T1000 (cell line): ENCODE measurements at places on chromosomes 2 and 18.

DNA sequence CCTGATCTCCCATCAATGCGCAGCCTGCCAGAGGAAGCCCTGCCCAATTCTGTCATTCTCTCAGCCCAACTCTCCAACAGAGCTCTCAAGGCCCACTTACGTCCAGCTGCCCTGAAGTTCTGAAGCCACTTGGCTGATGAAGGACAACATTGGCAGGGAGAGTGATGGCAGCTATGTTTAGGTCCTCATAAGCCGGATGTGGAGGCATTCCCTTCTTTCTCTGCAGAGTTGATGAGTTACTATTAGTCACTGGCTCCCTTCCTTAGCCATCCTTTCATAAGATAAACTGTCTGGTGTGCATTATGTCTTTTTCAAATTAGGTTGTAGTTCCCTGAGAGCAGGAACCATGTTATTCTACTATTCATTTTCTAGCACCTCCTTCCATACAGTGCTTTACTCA lies 22.5 kb upstream of the TACR1 start:
- DNase-seq = no peak

DNA sequence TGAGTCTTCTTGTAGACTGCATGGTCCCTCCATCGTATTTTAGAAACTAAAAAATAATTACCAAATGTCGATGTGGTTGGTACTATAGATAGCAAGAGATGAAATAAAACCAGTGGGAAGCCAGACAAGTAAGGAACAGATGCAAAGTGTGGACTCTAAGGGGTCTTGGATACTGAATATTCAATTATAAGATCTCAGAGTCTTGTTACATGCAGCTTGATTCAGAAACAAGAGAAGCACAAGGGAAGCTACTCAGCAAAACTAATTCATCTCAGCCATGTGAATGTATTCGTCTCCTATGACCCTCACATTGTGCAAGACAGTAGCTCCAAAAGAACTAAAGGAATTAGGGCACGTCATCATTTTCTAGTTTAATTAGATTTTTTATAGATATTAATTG lies 80.9 kb downstream of the CDH20 start:
- no peak for DNase-seq

DNA sequence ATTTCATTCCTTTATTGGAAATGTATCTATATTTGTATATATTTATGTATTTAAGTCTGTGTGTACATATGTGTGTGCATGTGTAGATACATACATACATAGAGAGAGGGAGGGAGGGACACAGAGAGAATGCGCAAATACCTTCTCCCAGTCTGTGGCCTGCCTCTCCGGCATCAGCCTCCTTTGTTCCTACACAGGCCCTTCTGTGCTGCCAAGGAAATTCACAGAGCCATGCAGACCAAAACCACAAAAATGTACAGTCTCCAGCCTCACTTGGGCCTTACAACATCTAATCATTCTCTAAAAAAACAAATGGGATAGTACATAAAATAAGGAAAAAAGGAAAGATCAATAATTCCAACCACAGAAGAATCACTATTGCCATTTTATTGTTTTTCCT lies 8.8 kb upstream of the CRACDL start:
- no peak for DNase-seq

DNA sequence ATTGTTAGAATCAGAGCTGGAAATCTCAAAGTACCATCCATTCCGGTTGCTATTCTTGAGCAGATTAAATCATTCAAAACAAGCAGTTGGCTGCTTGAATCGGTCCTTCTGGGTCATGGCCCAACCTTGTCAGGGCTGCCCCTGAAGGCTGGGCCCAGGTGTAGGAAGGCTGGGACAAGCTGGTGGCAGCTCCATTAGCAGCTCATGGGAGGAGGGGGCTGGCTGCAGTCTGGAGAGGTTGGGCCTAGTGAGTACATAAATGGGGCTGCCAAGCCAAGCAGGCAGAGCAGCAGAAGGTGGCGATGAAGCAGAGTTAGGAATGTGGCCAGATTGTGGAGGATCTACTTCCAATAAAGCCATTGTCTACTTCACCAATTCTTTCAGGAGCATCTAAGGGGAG lies 81.4 kb downstream of the ADCYAP1 start:
- no peak for DNase-seq

DNA sequence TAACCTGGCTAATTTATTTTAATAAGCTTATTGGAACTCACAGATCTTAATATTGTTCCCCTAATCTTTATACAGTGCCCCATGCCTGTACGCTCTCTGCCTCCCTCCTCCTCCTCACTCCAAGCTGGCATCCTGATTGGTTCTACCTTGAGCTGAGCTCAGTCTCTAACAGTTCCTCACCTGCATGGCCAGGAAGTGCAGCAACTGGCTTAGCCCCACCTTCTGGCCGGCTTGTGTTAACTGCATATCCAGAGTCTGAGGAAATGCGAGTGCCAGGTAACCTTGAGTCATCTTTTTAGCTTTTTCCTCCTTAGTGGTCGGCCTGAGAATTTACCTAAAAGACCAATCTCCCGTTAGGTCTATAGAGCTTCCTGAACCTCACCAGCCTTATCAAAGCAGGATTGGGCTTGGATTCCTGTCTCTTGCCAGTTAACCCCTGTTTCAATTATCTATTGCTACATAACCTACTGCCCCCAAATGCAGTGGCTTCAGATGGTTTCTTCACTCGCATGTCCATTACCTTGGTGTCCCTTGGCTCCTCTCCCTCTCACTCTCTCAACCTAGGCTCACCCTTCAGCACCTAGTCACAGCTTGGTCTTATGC lies 89.5 kb upstream of the STK39 start:
- DNase-seq = no peak

- no peak for DNase-seq
Observed at GRCh38 chr2:36839976-36840617, 126.2 kb downstream of the STRN start.

DNA sequence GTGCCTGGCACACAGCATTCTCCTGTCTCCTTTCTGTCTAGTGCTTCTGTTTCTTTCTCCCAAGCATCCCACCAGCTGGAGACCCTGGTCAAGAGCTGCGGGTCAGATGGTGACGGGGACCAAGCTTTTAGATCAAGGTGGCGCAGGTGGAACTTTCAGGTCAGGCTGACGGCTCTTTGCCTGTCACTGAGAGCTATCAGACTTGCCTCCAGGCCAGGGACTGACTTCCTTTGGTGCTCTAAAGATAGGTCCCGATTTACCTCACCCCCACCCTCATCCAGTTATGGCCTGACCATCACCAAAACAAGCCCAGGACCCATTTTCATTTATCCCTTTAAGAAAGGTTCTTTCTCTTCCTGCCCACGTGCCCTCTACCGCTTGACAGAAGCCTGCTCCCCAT lies 1.2 kb upstream of the EMILIN1 start:
- no peak for DNase-seq

- no peak for DNase-seq
Observed at GRCh38 chr18:43563780-43564179, 286.5 kb upstream of the SYT4 start.

GRCh38 chr18:6406075-6406909 lies 8.4 kb downstream of the L3MBTL4 start:
- DNase-seq = no peak

- DNase-seq = no peak
Observed at GRCh38 chr2:191349990-191350389, 104.8 kb downstream of the MYO1B start.

DNA sequence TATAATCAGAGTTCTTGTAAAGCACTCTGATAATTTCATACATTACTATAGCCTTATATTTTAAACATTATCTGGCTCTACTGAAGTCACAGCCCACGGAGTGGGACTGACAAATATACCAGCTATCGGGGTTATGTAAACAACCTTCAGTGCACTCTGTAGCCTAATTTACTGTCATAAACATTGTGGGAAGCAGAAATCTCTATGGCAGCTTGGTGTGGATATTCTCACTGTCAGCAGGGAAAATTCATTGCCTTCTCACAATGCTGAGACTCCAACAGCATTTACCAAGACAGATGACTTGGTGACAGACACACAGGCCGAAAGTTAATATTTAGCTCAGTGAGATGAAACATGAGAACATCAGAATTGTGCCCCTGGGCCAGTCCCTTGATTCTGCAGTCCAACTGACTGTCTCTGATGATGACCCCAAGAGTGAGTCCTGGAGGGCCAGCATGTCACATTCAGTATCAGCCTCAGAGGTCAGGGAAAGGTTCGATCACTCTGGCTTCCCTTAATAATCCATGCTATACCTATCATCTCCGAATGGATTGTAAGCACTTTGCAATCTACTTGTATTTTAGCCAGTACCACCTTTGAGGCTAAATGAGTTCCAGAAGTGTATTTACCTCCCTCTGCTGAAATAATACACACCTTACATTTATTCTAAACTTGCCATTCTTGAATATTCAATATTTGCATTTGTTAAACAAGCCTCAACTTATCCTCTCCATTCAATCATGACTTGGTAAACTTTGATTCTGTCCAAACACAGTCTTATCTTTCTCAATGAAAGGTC lies 146.2 kb upstream of the OSR1 start:
- DNase-seq = no peak

GRCh38 chr2:108492364-108492763 lies 41.9 kb upstream of the LIMS1 start:
- DNase-seq = peak; percentile 6

GRCh38 chr2:232925821-232926156 lies 55.7 kb downstream of the SNORC start:
- no peak for DNase-seq

DNA sequence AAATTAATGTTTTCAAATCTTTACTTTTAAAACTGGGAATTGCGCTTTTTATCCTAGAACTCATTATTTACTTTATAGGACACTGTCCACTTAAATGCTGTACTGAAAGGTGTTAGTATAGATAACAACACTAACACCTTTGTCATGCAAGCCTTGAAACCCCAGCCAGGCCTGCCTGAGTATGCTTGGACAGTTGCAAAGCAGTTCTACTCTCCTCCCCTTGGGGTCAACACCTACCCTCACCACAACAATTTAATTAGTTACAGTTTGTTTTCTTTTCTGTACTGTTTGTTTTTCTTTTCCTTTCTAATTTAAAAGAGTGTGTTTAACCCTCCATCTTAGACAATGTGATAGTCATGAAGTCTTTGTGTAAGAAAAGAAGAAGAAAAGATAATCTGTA lies 18.9 kb upstream of the FAM98A start:
- DNase-seq = no peak

GRCh38 chr2:230901006-230901405 lies 24.0 kb downstream of the GPR55 start:
- DNase-seq = no peak

- no peak for DNase-seq
Observed at GRCh38 chr2:198483051-198483450, 678.7 kb downstream of the PLCL1 start.

- no peak for DNase-seq
Observed at GRCh38 chr2:66789741-66790140, 354.8 kb downstream of the MEIS1 start.

DNA sequence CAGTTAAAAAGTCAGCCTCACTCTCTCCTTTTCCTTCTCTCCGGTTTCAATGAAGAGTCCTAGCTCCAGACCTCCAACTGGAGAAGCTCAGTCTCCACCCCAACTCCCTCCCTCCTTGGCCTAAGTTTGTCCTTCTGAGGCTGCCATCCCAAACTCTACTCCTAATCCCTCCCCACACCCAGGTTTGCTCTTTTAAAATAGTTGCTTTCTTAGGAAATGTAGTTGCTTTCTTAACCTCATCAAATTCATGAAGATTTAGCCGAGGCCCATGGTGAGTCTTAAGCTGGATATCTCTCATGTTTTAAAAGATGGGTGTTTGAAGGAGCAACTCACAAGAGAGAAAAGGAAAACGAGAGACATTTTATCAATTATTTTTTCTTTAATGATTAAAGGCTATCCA lies 937 bp upstream of the LANCL1 start:
- no peak for DNase-seq

GRCh38 chr2:198143793-198144192 lies 339.4 kb downstream of the PLCL1 start:
- no peak for DNase-seq

DNA sequence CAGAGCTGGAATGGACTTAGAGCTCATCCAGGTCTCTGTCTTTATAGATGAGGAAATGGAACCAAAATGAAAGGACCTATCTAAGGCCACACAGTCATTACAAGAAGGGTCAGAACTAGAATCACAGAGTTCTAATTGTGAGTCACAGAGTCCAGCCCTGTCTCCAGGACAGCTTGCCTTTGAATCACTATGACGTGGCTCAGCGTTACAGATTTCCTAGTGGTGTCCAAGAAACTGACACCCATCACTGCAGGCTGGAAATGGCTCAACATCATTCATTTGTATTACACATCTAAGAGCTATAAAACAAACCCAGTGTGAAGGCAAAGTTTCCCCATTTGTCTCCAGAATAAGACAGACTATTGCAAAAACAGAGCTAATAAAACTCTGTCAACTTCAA lies 164.3 kb upstream of the SIX2 start:
- DNase-seq = peak; percentile 39

GRCh38 chr2:233010569-233011267 lies 2.3 kb downstream of the NGEF start:
- no peak for DNase-seq

DNA sequence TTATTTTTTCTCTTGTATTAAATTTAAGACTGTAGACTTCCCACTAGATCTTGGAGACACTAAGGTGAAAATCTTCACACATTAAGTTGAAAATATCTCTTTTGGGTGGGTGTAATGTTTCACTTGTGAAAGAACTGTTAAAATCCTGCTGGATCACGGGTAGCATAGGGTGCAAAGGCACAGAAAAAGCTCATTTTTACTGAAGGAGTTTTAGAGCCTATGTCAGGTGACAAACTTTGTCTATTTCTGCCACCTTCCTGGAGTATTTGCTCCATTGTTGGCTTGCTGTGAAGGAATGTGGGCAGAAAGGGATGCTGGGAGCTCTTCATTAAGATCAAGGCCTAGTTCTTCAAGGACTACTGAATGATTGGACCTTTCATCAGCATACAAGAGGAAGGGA lies 119.4 kb downstream of the FMNL2 start:
- no peak for DNase-seq

DNA sequence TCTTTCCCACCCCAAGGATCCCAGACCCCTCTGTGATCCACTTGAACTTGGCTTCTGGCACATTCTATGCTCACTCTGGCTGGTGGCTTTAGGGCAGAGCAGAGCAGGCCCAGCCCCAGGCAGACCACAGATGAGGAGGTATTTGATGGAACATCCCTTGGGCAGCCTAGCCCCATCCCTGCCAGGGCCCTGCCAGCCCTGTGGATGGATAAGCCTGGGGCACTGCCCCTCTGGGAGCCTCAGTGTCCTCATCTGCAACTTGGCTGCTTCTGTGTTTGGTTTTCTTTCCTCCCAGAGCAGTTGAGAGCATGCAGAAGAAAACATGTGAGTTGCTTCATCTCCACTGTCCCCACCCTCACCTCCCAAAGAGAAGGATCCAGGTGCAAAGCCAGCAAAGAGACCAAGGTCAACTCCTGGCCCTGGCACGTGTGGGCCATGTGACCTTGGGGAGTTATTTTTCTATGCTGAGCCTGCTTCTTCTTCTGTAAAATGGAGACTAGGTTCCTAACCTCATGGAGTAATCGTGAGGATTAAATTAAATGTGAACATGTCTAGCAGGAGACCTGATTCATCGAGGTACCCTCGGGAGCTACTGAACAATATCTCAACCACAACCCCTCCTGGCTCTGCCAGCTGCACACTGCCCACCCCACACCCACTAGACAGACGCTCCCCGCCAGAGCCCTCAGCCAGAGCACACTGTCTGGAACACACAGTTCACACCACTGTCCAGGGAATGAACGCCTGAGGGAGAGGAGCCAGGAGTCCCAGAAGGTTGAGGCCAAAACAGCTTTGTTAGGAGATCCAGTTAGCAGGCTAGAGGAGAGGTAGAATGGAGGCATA lies 14.6 kb upstream of the TNS1 start:
- no peak for DNase-seq
